H1 (cell line): ENCODE measurements at places on chromosomes 7 and 10. TPM values are rescaled to one million over a fixed set of nuclear protein-coding genes. Genes with fewer than 3 reads are reported as not detected.

GRCh38 chr7:24129597-24129996 lies 154.4 kb upstream of the NPY start:
- DNase-seq: no peak

DNA sequence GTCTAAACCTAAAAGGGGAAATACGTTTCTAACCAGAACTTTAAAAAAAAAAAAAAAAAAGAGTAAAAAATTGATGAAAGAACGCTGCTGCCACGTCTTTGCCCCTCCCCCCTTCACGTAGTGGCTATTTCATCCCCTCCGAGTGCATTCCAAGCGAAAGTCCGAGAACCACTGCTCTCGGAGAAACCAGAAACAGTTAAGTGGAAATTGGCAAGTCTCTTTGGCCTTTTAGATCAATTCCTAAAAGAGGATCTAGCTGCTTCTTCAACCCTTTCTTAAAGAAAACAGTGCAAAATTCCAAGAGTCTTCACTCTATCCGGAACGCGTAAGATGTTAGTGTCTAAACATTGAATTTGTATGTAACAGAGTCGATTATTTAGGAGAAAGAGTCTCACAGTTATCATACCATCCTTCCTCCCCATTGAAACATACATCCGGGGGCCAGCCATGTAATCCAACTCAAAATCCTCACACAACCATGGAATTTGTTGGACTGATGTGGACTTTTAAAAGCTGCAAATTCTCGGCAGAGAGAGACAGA lies 1.1 kb downstream of the P4HA1 start:
- no peak for DNase-seq

- DNase-seq: no peak
Measured at GRCh38 chr10:67297637-67298181, 371.9 kb downstream of the LRRTM3 start.

DNA sequence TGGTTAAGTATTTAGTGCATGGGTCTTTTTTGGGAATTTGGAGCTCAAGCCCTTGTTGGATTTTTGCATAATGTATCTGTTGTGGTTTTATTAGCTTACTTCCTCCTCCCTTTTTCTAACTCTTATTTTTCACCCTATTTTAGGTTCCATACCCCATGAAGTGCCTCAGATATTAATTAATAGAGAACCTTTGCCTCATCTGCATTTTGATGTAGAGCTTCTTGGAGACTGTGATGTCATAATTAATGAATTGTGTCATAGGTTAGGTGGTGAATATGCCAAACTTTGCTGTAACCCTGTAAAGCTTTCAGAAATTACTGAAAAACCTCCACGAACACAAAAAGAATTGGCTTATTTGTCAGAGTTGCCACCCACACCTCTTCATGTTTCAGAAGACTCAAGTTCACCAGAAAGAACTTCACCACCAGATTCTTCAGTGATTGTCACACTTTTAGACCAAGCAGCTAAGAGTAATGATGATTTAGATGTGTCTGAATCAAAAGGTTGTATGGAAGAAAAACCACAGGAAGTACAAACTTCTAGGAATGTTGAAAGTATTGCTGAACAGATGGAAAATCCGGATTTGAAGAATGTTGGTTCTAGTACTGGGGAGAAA lies 28.0 kb downstream of the SIRT1 start:
- DNase-seq: no peak

DNA sequence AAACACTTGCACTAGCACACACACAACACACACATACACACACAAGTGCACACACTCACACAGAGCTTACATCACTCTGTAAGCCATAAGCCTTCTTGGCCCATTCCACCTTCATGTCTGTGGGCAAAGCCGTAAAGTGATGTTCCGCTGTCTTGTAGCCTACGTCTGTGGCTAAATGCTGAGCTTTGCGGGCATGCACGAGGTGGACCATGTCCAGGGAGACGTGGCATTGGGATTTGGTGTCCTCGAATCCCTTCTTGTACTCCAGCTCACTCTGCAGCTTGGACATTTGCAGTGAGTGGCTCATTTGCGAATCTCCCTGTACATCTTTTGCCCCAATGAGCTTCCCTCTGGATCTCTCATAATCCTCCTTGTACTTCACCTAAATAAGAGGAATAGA lies 42.0 kb downstream of the NRAP start:
- no peak for DNase-seq

DNA sequence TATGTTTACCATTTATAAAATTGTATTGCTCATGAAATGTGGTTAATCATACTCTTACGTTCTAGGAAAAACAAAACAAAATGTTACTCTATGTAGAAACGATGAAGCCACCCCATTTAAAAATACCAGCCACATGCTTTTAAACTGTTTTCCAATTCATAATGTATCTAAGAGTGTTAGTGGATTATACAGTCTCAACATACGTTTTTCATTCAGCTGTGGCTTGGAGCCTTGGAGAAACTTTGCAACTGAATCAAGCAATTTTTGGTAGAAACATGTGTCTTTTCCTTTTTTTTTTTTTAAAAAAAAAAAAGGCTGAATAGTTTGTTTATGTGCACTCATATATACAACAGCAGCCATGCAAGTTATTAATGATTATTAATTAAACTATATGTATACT lies 378.0 kb upstream of the SEMA3D start:
- no peak for DNase-seq

- no peak for DNase-seq
Measured at GRCh38 chr7:143512488-143513340, 35.0 kb downstream of the TAS2R41 start.

GRCh38 chr10:58885686-58886345 lies 290.6 kb upstream of the PHYHIPL start:
- DNase-seq: no peak

- DNase-seq: no peak
Measured at GRCh38 chr7:32914184-32914583, 22.6 kb upstream of the KBTBD2 start.

DNA sequence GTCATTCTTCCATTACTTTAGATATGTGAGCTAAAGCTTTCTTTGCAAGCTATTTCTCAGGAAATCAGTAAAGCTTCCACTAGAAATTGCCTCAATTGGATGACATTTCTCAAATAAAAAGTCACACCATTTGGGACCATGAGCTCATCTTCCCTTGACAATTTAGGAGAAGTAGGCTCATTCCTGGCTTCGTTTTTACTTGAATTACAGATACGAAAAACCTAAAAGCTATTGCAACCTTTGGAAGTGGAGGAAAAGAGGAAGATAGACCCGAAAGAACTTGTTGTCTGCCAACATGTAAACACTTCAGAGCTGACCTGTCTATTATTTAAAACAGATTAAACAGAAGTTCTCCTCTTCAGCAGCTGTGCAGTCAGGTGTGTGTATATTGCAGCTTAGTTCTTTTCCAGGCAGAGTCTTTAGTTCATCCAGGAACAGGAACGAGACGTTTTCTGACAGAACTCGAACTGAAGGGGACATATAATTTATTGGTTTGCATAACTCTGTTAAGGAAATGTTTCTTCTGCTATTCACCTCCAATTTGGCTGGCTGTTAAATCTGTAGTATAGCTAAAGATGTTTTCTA lies 43.1 kb upstream of the ST8SIA6 start:
- DNase-seq: no peak

DNA sequence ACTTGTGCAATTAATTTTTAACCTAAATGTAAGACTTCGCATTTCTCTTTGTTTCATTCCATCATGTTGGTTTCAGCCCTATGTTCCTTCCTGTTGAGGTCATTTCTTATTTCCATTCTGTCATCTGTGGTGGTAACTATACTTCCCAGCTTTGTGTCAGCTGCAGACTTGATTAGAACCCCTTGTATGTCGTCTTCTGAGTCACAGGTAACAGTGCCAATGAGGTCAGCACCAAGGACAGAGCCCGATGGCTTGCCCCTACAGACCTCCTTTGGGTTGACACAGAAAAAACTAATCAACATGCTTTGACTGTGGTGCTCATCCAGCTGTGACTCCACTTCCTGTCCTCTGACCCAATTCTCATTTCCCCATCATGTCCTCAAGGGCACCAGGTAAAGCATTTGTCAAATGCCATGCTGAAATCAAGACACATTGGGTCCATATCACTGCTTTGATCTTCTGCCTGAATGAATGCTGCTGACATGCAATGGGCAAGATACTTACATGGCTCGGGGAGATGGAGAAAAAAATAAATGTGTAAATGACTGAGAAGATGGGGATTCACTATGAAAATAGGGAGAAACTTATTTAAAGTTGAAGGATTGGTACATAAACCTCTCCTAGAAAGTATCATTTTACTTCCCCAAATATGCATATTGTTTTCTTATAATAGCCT lies 25.6 kb upstream of the CRTAC1 start:
- peak; percentile 81 for DNase-seq

- no peak for DNase-seq
Measured at GRCh38 chr7:117203205-117203604, 119.7 kb downstream of the WNT2 start.

- DNase-seq: no peak
Measured at GRCh38 chr7:11228515-11228914, 254.8 kb downstream of the PHF14 start.

DNA sequence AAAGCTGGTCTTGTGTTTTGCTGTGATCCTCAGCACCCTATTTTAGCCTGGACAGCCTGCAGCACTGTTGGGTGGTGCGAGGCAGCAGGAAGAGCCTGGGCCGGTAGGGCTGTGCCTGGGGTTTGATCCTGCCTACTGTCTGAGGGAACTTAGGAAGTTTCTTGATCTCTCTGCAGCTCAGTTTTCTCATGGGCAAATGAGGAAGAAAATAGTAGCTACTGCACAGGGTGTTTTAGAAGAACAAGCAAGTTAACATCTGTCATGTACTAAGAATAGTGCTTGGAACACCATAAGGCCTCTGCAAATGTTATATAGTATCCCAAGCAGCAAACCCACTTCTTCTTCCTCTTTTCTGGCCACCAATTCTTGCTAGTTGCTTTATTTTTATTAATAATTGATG lies 12.0 kb upstream of the AGR2 start:
- no peak for DNase-seq

DNA sequence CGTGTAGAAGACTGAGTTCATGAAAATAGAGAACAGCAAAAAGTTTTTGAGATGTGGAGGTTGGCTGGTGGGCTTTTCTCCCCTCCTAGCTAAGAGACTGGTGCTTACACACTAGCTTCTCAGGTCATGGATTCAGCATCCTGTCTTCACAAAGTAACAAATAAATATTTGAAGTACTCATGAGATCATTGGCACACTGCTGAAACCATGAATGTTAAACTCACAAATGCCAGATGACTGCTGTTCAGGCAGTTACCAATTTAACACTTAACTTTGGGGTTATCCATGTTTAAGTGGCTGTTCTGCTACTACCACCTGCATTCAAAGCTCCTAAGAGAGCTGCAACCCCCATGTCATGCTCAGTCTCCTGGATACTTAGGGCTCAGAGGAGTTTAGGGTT lies 119.0 kb upstream of the BET1 start:
- DNase-seq: no peak

DNA sequence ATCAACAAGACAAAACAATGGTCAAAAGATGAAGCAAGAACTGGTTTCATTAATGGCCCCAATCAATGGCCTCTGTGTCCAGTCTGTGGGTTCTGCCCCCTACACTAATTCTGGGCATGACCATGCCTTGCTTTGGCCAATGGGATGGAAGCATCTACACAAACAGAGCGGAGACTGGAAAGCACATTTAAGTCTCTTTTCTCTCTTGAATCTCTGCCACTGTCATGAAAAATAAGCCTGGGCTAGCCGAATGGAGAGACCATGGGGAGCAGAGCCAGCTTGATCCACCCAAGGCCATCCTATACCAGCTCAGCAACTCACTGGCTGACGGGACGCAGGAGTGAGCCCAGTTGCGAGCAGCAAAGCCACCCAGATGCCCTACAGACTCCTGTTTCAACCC lies 30.9 kb downstream of the ANKRD16 start:
- no peak for DNase-seq

DNA sequence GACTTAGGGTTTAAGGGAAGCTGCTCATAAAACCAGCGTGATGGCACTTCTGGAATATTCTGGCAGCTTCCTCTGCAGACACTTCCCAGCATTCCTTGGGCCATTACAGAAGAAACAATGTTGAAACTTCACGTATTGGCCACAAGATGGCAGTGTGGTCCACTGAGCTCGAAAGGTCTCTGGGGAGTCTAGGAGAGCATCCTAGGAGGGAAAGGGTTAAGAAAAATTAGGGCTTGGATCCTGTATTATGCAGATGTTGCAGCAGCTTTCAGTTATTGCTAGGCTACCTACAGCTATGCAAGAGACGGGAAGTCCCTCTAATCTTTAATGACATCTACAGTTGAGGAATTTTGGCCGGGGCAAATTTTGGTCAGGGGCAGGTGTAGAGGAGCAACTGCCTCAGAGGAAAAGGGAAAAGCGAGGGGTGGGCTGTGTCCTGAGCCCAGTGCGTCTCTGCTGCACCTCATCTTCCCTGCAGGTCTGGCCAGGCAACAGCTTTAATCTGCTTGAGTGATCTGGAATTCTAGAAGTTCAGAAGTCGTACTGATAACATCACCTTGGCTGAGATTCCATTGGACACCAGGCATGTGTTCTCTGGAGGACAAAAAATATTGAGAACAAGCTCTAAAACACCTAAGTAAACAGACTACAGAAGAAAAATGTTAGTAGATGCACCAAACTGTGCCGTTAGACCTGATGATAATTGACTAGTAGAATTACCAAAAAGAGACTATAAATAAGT lies 220.8 kb upstream of the PRSS58 start:
- DNase-seq: no peak

DNA sequence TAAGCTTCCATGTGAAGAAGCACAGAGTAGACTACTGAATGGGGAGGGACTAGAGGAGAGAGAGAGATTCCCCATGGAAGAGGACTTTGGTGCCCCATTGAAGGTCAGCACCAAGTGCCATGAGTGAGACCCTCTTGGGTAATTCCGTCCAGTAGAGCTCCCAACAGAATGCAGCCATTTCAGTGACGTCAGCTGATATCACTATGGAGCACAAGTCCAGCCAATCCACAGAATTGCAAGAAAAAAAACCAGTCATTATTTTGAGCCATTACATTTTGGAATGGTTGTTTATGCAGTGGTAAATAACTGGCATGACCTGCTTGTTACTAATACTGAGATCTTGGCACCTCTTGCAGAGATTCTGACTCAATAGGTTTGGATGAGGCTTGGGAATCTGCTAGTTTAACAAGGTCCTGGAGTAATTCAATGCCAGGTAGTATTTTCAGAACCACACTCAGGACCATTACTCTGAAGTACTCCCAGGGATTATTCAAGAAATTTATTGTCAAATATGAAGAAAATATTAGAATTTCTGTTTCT lies 52.6 kb upstream of the SP8 start:
- DNase-seq: no peak

- DNase-seq: no peak
Measured at GRCh38 chr10:93379731-93380575, 102.2 kb downstream of the MYOF start.

HYAL4 gene
- total RNA-seq: not detected in 2 replicates

ALOX5 gene
- total RNA-seq: 1.2 and 1.6 TPM in 2 replicates

VGF gene
- total RNA-seq: 7.0 and 7.4 TPM in 2 replicates

HOXA13 gene
- total RNA-seq: not detected in 2 replicates

PKD2L1 gene
- 0.17 and 0.20 TPM in 2 replicates for total RNA-seq

TBXAS1 gene
- total RNA-seq: 1.1 and 2.1 TPM in 2 replicates

MMD2 gene
- not detected in 2 replicates for total RNA-seq

CDK1 gene
- total RNA-seq: 98.8 and 111 TPM in 2 replicates

AKR1D1 gene
- not detected in 2 replicates for total RNA-seq

ADCYAP1R1 gene
- 13.7 and 14.6 TPM in 2 replicates for total RNA-seq

LRRC17 gene
- 3.0 and 3.3 TPM in 2 replicates for total RNA-seq
